Activated naive CD4-positive, alpha-beta T cell (primary cell): ENCODE measurements at places on chromosomes 3 and 15.

- DNase-seq, result no peak
These were observed 113.8 kb downstream of the ANXA2 start for GRCh38 chr15:60283936-60284335.

GRCh38 chr15:62934236-62934971, 108.1 kb upstream of the TPM1 start:
- DNase-seq, result no peak

GRCh38 chr15:44810237-44810636, 73.9 kb downstream of the TRIM69 start:
- DNase-seq, result no peak

- no peak for DNase-seq
These were observed 20.6 kb upstream of the GOLIM4 start for GRCh38 chr3:168116279-168116678.

DNA sequence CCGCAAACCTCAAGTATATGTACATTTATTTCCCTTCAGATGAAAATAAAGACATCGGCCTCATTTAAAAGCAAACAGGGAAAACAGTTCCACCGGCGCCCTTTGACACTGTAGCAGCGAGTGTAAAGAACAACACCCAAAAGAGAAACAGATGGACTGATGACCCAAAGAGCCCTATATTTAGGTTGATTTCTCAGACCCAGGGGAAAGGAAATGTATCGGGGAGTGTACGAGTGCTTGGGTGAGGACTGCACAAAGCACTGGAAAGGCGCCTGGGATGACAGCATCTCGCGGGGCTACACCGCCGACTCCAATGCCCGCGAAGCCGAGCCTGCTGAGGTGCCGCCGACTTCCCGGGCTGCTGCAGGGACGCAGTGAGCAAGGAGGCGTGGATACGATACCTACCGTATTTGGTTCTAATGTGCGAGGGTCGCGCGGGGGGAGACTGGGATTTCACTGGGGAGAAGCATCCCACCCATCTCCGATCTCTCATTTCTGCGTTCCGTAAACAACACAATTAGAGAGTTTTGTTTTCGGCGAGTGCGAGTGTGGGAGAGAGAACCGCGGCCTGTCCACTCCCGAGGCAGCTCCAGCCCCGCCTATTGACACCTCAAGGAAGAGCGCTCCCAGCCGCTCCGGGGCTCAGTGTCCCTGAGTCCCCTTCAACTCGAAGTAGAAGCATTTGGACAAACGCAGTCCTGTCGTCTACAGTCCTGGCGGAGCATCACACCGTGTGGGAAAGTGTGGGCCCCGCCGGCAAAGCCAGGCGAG, 2.0 kb downstream of the MECOM start:
- DNase-seq, result no peak
